T-helper 1 cell (primary cell): ENCODE measurements at places on chromosomes 13 and 19.

GRCh38 chr13:31361673-31362072 is 161.9 kb downstream of the B3GLCT start:
- no peak for DNase-seq

- no peak for DNase-seq
Observed at GRCh38 chr13:45385320-45385719, 32.9 kb downstream of the SLC25A30 start.

DNA sequence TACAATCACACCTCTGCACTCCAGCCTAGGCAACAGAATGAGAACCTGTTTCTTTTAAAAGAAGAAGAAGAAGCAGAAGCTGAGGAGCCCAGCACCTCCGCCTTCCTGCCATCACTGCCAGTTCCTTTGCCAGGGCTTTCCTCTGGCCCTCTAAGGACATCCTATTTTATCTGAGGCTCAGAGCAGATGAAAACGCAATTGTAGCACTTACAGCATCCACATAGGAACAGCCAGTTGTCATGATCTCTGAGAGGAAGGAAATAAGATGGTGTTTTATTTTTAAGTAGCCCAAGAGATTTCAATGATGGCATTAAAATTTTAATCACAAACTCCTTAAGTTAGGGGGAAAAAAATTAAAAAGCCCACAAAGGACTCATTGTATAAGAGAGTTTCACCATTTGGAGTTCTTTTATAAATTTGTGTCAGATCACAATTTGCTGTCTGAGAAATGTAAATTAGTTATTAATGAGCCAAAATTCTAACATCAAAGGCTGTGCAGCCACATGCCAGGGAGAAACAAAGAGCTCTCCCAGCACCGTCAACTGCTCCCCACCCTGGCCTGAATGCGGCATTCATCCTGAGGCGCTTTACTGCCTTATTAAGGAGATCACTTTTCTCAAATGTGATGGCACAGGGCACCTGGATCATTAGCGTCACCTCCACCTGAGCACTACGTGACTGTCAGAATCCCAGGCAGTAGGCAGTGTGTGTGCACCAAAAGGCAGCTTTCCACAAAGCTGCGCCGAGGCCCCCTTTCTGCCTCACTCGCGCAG is 393.0 kb downstream of the FOXO1 start:
- DNase-seq = no peak

DNA sequence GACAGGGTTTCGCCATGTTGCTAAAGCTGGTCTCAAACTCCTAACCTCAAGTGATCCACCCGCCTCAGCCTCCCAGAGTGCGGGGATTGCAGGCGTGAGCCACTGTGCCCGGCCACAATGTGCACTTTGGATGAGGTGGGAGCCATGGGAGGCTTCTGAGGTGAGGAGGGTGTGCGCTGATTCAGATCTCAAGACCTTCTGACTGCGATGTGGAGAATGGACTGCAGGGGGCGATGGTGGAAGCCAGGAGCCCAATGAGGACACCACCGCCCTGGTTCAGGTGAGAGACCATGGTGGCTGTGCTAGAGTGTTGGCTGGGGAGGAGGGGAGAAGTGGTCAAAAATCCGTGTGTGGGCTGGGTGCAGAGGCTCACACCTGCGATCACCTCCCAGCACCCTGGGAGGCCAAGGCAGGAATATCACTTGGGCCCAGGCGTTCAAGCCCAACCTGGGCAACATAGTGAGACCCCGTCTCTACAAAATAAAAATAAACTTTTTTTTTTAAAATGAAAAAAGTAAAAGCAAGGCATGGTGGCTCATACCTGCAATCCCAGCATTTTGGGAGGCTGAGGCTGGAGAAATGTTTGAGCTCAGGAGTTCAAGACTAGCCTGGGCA is 5.6 kb downstream of the INAFM1 start:
- no peak for DNase-seq

DNA sequence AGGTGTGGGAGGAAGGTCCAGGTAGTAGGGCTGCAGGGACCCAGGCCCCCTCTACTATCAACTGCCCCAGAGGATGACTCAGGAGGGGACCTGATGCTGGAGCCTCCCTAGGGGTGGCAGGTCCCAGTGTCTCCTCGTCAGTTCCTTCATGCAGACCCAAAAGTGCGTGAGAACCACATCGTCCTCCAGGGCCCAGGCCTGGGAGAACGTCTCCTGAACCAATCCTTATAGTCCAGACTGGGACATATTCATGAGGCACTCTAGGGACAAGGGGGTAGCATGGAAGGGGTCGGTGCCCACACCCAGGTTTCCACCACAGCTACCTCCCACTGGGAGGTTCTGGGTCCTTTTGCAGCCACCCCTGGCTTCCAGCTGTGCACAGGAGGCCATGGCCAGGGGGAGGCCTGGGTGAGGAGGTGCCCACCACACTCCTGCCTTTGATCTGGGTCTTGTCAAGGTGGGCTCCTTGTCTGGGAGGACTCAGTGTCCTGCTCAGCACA is 38.0 kb upstream of the TPM4 start:
- DNase-seq = no peak

DNA sequence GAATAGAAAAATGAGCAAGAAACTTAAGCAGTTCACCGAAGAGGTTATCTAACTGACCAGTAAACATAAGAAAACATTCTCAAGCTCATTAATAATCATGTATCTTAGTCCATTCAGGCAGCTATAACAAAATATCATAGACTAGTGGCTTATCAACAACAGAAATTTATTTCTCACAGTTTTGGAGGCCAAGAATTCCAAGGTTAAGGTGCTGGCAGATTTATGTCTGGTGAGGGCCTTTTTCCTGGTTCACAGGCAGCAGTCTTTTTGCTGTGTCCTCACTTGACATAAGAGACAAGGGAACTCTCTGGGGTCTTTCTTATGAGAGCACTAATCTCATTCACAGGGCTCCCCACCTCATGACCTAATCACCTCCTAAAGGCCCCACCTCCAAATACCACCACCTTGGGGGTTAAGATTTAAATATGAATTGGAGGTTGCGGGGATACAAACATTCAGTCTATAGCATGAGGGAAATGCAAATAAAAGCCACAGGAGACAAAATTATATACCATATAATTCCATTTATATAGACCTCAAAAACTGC is 123.6 kb downstream of the ZAR1L start:
- no peak for DNase-seq

- peak; percentile 98 for DNase-seq
Observed at GRCh38 chr19:13986348-13986904, 19.7 kb downstream of the RFX1 start.

- no peak for DNase-seq
Observed at GRCh38 chr19:31597616-31598015, 248.4 kb upstream of the TSHZ3 start.

DNA sequence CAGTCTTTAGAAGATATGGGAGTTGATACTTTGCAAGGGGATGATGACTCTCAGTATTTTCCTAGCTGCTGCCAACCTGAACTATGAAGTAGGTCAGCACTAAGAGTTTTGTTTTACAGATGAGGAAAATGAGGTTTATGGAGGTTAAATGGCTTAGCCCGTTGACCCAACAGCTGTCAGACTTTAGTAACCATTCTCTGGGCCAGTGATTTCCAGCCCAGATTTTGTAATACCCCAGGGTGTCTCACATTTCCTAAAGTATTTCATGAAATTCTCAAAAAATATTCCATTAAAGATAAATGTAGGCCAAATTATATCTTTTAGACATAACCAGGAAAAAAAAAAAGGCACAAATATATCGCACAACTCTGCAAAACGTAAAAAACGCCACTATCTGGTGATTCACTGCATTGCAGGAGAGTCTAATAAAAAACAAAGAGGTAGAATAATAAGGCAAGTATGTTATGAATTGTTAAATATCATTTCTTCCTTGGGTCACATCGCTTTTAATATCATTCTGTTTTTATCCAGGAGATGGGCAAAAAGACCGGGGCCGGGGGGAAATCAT is 112.5 kb downstream of the DACH1 start:
- DNase-seq = no peak

DNA sequence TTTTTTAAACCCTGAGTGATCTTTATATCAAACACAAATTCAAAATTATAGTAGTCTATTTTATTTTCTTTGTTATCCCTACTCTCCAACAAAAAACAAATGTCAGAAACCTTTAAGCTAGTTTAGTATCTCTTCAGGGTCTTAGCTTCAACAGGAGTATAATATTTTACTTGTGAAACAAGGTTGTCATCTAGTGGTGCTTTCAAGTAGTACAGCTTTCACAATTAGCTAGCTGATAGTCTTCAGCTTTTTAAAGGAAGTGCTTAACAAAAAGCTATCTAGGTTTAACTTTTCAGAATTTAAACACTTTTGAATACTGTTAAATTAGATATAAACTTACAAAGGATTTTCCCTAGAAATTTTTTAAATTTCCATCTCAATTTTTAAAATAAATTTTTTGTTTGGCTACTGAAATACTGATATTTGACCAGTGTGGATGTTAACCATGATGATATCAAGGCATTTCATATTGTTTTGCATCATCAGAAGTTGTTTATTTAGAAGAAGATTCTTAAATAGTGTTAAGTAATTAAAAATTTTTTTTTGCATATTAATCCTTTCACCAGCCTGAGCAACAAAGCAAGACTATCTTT is 34.2 kb downstream of the TDRD3 start:
- DNase-seq = no peak

DNA sequence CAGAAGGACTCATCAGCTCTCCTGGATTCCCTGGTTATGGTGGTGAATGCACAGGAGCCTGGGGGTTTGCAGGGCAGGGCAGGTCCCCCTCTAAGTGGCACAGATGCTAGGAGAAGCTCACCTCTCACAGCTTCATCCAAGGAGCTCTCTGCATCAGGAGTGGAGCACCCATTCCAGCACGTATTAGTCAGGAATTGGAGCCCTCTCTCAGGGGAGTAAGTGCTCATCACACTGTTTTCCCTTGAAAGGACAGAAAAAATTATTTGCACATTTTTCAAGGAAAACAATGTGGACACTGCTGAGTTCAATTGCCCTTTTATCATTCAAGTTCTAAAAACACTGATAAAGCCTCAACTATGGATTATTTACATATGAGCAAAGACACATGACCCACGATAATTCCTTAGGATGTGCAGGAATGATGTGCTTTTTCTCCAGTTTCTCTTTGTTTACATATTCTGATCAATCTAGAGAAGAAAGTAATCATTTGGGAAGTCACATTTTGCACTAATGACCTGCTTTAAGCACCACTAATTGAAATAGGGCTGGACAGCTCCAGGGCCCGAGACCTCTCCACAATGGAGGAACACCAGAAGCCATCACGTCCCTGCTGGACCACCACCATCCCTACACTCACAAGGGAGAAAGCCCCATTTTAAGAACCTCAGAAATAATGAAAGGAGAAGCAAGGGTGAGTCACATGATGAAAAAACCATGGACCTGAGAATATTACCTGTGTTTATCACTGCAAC is 40.6 kb downstream of the SOHLH2 start:
- DNase-seq = no peak

DNA sequence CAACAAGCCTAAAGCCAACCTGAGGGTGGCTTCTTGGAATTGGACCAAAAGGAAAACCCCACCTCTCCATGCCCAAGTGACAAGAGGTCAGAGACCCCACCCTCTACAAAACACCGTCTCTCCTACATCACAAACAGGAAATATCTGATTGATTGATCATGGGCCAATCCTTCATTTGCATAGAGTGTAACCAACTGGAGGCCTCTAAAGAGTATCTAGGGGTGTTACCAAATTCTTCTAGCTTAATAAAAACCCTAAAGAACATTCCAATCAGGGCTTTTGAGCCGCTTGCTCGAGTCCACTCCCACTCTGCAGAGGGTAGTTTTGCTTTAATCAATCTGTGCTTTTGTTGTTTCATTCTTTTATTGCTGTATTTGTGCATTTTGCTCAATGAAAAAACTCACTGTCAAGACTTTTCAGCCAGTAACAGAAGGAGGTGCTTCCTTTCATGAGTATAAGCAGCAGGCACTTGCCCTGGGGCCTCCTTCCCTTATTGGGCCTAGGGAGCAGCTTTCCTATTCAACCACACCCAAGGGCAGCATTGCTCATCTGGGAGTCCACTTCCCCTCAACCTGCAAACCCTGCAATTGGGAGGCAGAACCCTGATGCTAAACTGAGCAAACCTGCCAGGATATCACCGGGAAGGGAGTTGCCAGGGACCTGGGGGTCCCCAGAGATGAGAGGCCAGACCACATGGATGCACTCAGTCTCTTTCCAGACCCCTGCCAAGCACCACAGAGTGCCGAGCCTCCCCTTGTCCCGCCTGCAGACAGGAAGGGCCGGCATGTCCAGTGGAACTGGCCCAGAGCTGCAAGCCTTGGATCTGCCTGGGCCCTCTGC is 154.3 kb upstream of the VSTM2B start:
- DNase-seq = no peak

DNA sequence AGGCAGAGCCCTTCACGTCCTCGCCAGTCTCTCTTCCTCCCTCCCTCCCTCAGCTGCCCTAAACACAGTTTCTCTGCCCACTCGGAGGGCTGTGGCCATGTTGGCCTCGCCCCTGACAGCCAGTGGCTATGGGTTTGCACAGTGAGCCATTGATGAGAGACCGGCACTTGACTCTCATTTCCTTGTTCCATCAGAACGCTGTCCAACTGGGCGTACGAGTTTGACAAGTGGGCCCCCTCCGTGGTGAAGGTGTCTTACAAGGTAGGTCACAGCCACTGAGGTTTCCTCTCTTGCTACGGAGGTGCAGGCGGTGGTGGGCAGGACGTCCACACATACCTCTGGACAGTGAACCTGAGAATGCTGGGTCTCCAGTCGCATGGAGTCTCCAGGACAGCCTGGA is 57.9 kb downstream of the SMARCA4 start:
- no peak for DNase-seq

GRCh38 chr13:43026262-43026661 is 2.9 kb downstream of the DNAJC15 start:
- DNase-seq = no peak

GRCh38 chr19:10478476-10478875 is 24.7 kb downstream of the KEAP1 start:
- no peak for DNase-seq

DNA sequence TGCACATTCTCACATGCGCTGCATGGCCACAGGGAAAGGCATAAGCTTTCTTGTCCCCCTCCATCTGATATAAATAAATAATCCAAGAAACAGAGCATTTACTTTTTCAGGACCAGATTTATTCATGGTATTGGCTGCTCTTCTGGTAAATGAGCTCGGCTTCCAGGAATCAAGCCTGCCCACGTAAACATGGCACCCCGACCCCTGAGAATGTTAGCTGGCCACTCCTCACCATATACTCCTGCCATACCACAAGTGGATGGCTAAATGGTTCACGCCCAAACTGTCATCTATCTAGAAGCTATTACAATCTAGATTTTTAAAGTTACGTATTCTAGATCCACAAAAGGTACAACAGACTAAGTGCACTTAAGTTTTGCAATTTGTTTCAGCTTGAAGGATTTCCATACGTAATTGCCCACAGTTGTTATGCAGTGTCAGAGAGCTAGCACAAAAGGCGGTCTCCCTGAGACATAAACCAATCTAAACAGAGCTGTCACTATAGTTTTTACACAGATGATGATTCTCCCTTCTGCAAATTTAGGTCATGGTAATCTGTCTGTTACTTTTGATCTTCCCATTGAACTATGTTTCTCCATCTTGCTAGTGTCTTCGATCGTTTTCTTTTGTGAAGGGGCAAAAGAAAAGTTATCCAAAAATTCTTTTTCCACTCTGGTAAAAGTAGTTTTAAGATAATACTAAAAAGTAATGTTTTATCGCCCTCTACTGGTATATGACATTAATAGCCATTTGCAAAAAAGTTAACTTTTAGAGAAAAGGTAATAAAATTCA is 16.2 kb upstream of the FOXO1 start:
- peak; percentile 17 for DNase-seq
